ENCODE measurements at places on chromosomes 2 and 18.

GRCh38 chr2:144950899-144951560 lies 431.1 kb upstream of the ZEB2 start:
- peak; percentile 80 for DNase-seq

- no peak for DNase-seq
Observed at GRCh38 chr2:45809205-45809604, 157.7 kb downstream of the PRKCE start.

DNA sequence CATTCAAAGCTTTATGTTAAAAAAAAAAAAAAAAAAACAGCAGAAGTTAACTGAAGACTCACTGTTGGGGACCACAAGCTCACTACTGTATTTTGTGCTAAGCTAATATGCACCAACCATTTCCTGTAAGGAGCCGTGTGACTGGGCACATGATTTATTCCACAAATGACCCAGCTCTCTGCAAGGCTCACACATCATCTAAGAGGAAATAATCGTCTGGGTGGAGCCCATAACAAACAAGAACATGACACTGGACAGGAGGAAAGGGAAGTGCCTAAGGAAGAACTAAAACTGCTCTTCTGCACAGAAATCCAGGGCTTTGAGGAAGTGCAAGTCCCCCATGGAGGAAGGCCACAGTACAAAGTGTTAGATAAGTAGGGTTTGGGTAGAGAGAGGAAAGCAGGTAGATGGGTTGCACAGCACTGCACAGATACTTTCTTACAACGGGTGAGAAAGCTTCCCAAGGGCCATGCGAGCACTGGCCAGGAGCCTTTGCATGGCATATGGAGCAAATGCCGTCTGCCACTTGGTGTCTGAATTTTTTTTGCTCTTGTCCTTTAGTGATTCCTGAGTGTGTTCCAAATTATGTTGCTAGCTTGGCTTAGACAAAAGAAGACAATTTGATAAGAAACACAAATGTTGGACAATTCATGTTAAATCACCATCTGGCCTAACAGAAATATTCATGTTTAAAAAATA lies 24.4 kb downstream of the NFE2L2 start:
- no peak for DNase-seq

DNA sequence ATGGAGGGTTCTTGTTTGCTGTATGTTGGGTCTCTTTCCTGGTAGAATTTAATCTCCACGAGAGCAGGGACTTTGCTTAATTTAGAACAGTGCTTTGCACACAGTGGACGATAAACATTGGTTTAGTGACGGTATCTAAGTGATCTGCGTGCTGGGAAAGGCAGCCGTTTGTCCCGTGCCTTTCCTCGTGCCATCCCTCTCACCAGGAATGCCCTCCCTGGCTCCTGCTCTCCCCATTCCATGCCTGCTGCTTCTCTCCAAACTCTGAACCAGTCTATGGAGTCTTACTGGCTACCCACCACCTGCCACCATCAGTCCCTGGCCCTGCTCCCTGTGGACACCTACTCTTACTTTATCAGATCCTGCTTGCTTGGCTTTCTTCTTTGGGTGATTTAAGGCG lies 27.3 kb upstream of the TNP1 start:
- DNase-seq = no peak

GRCh38 chr2:176124947-176125771 lies 2.6 kb downstream of the HOXD9 start:
- DNase-seq = no peak

DNA sequence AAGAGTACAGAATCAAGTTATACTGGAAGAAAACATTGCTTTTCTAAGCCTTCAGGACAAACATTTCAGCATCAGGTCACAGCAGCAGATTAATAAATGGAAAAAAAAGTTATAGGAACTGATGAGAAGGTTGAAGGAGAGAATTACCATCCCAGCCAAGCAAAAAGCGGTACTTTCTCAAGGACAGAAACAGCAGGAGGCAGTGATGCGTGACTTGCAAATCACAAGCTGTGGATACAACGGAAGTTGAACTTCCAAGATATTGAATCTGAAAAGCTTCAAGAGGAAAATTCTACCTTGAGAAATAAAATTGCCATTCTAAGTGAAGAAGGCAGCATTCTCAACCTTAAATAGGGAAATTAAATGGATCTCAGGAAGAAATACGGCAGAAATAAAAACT lies 18.5 kb upstream of the SERPINB12 start:
- peak; percentile 5 for DNase-seq

DNA sequence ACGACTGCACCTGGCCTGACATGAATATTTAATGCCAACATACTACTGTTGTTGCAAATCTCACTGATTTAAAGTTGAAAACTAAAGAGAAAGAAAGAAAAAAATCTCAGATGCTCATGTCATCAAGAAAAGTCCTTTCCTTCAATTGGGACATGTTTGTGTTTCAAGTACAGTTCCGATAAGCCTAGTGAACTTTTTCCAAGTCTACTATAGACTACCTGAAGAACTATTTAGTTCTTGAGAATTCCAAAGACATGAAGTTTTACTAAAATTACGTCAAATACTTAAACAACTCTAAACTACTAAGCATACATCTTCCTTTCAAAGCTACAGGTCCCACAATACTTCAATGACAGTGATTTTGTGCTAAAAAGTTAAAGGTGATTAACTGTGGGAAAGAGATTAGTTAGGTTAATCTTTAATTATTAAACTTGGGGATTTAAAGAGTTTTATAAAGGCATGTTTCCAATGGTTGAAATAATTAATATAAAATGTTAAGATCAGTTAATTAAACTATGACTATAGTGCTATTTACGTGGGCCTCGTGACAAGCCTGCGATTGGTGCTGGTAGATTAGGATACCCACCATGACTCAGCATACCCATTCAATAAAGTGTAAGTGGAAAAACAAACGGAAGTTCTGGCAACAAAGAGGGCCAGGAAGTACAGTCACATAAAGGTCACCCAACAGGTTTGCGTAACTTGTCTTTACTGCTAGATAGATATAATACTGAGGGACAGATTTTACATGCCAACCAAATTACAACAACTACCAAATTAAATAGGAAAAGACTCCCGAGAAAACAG lies 55.5 kb downstream of the SEPTIN10 start:
- DNase-seq = peak; percentile 62

GRCh38 chr2:122639176-122639575 lies 883.7 kb downstream of the TSN start:
- no peak for DNase-seq

GRCh38 chr2:33730193-33730592 lies 131.1 kb upstream of the FAM98A start:
- DNase-seq = no peak

DNA sequence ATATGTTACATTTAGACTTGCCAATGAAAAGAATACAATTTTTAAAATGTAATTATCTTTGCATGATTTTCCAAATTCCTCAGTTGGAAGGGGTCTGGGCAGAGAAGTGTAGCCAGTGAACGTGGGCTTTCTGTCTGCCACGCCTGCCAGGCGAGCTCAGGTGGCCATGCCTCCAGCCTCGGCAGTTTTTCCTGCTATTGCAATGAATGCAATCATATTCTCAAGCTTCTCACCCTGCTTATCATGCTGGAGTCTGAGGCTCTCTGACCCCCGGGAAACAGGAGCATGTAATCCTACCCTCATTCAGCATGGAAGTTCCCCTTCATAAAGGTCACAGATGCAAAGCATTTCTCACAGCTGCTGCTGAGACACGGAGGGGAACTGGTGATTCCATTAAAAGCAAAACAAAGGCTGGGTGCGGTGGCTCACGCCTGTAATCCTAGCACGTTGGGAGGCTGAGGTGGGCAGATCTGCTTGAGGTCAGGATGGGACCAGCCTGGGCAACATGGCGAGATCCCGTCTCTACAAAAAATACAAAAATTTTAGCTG lies 154.8 kb downstream of the MBP start:
- no peak for DNase-seq

- no peak for DNase-seq
Observed at GRCh38 chr2:47073641-47074040, 81.5 kb downstream of the STPG4 start.

DNA sequence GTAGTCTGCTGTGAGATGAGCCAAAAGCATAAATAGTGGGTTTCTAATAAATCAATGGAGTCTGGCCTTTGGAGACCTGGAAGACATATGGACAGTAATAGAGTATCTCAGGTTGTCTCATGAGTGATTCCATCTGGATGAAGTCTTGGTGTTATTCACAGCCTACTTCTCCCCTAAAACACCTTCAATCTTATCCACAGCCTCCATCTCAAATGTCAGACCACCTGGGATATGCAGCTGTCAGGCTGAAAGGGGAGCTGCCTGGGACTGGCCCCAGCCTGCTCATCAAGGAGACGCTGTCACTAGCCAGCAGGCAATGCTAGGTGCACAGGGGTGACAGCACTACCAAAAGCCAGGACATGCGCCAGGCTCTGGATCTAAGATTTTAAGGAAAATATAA lies 684.0 kb upstream of the ZEB2 start:
- no peak for DNase-seq

DNA sequence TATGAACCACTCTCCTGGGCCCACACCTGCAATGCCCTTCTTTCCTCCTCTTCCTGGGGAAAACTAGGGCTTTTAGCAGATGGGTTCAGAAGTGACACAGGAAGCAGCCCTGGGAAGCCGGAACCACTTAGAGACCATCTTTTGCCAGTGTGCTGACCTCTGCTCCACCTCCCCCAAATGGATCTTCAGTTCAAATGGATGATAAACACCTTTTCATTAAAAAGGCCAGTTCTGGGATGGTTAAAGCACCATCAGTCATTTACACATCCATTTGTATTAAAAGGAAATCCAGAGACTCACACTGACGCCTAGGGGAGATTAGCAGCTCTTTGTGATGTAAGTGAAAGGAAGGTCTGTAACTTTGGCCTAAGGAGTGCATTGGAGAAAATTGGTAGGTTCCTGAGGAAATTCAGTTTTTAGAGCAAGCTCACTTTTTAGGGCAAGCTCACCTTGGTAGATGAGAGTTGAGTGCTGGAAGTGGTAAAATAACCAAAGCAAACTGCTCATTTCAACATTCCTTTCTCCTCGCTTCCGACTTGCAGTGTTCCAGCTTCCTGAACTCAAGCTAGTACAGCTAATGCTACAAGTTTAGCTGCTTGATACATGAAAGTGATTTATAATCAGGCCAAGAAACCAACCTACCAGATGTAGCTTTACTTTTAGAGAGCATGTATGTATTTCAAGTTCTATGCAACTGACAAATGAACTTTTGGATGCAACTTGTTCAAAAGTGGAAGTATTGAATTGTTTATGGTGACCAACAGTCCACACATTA lies 47.7 kb downstream of the ACTR2 start:
- no peak for DNase-seq

- DNase-seq = peak; percentile 65
Observed at GRCh38 chr2:8119782-8120505, 561.9 kb upstream of the ID2 start.

- DNase-seq = peak; percentile 31
Observed at GRCh38 chr2:27291865-27292264, 9.6 kb downstream of the TRIM54 start.

DNA sequence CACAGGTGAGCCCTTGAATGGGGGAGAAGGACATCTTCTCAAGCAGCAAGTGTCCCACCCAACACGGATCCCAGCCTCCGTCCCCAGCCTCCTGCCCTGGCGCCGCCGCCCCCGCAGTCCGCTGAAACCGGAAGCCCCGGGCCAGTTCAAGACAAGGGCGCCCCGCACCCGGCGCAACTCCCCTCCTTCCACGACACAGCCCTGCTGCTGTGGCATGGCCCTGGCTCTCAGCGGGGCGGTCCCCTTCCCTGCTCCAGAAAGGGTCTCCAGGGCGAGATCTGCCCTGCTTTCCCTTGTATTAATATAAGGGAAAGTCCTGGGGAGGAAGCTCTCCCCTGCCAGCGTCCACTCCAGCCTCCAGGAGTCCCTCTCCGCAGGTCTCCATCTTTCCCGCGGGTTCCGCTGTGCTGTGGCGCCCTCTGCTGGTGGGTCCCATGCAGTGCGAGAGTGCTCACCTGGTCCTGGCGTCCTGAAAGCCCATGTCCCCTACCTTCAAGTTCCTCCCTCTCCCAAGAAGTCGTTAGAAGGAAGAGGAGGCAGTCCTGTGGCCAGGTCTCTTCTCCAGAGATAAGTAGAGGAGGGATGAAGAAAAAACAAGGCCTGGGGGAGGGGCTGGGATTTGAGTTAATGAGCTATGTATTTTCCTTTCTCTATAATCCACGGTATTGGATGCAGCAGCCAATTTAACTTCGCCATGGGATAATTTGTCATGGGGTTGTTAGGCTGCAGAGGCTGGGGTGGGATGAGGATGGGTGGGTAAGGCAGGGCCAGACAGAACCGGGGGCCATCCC lies 176.0 kb downstream of the SMAD2 start:
- no peak for DNase-seq

DNA sequence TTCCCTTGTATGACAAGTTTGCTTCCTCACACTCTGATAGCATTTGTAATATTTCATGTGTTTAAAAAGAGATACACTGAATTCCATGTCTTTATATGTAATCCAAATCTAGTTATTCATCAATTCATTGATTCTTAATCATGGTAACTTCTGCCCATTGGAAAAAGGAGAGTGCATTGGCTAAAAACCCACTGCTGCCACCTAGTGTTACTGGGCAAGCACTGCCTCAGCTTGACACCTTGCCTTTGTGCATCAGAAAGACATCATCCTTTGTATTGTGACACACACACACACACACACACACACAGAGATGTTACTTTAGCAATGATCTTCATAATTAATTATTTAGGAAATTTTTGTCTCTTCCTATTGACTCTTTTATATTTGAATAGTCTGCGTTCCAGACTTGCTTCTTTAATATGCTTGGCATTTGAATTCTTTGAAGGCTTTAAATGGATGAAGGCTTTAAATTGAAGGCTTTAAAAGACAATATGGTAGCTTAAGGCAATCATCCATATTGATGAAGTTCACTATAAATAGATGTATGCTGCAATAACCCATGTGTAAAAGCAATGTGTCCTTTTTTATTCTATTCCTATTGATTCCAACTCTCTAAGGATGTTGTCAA lies 414.2 kb upstream of the CHST9 start:
- DNase-seq = peak; percentile 45

GRCh38 chr18:12580630-12581342 lies 77.1 kb downstream of the SPIRE1 start:
- no peak for DNase-seq
